ENCODE measurements at places on chromosomes 11 and 22. TPM values are rescaled to one million over a fixed set of nuclear protein-coding genes. Genes with fewer than 3 reads are reported as not detected.
A peak's percentile ranks its signal among the peaks of the same experiment; 100 is the strongest.

DNA sequence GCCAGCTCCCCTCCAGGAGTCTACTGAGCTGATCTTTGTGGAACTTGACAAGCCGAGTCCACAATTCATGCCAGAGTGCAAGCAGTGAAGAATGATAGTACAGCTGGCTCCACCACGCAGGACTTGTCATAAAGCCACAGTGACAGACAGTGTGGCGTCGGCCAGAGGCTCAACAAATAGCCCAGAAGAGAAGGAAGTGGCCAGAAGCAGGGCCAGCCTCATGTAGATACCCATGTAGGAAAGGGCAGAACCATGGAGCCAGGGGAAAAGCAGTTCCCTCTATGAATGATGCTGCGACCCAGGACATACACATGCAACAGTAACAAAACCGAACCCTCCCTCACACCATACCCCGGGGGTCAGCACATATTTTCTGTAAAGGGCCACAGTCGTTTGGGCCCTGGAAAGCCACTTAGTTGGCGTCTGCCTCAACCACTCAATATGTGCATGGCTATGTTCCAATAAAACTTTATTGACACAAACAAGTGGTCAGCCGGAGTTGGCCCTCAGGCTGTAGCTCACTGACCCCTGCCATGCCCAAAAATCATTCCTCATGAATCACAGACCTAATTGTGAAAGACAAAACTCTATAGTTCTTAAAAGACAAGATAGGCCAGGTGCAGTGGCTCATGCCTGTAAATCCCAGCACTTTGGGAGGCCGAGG, 161.4 kb downstream of the BRD1 start:
- H3K27me3 ChIP-seq: peaks cover 31% of the 10 kb centered on the region
- no peaks in the 10 kb centered on the region for H3K36me3 ChIP-seq
- no peak overlapping the region for H3K27ac ChIP-seq

GRCh38 chr11:121367001-121367843, 74.7 kb downstream of the SC5D start:
- H3K36me3 ChIP-seq: no peaks in the 10 kb centered on the region
- H3K27me3 ChIP-seq: no peaks in the 10 kb centered on the region
- H3K4me1 ChIP-seq: peaks cover 14% of the 10 kb centered on the region
- H3K27ac ChIP-seq: no peak overlapping the region

DNA sequence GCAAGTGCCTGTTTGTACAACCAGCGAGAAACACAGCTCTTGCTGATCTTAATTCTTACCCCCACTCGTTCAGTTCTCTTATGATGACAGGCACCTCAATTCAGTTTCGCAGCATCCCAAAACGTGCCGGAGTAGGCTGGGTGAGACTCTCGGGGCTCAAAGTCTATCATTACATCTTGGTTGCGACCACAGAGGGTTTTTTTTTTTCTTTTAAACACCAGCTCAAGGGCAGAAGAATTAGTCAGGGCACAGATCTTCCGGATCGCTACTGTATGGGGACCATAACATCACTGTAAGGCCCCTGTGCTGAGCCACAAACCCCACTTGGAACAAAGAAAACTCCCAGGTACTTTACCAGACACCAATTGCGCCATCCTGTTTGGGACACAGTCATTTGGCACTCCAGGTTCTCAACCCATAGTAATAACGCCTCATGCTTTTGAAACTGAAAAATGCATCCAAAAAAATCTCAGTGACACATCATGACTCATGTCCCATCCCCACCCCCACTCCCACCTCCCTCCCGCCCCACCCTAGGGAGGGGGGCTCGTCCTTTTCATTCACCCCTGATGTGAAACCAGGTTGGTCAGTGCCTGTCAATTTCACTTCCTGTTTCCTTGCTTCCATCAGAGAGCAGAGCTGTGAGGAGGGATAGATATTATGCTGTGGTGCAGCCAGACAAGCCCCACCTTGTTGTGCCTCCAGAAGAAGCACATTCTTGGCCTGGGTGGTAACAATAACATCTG, 41.0 kb upstream of the CD5 start:
- H3K36me3 ChIP-seq: no peaks in the 10 kb centered on the region
- DNase-seq: no peak
- no peak overlapping the region for H3K27ac ChIP-seq
- no peak overlapping the region for H3K4me3 ChIP-seq
- H3K27me3 ChIP-seq: no peaks in the 10 kb centered on the region

GRCh38 chr11:14107050-14107430, 144.5 kb downstream of the SPON1 start:
- no peak overlapping the region for H3K4me3 ChIP-seq
- H3K27ac ChIP-seq: peak overlapping the region; percentile 69
- peak; percentile 58 for DNase-seq
- H3K27me3 ChIP-seq: no peaks in the 10 kb centered on the region
- H3K36me3 ChIP-seq: no peaks in the 10 kb centered on the region

DNA sequence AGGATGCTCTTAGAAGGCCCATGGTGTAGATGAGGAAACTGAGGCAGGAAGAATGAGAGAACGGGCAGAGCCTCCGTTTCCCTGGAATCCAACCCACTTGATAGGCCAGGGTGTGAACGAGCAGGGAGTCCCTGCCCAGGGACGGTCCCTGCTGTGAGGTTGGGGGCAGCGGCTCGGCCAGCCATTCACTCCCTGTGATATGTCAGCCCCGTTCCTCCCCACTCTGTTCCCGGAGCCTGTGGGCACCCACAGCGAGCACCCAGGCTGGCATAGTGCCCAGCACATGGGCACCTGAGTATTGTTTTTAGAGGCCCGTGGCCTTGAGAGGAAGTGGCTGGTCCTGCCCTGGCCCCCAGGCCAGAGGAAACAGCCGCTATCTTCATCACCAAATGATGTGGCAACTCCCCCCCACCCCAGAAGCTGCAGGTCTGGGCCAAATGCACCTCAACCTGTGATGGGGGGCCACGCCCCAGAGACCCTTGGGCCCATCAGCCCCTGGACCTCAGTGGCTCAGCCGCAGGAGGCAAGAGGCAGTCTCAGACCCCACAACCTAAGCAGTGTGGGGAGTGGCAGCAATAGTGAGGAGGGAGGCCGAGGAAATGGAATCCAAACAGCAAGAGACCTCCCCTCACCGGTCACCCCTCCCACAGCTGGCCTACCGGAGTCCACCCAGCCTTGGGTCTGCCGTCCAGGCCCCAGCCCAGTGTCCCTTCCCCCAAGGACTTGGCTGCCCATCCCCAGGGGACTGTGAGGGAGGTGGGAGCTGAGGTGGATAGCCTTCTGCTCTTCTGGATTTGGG, 2.1 kb downstream of the ALDH3B1 start:
- H3K27me3 ChIP-seq: no peaks in the 10 kb centered on the region
- no peaks in the 10 kb centered on the region for H3K36me3 ChIP-seq
- H3K27ac ChIP-seq: no peak overlapping the region

GRCh38 chr22:26679003-26679629, 21.7 kb downstream of the MIAT start:
- DNase-seq: peak; percentile 84
- H3K27me3 ChIP-seq: no peaks in the 10 kb centered on the region
- no peaks in the 10 kb centered on the region for H3K36me3 ChIP-seq
- H3K27ac ChIP-seq: no peak overlapping the region
- H3K4me3 ChIP-seq: no peak overlapping the region

Gene NOX4
- 3.3 TPM for total RNA-seq

Gene GPR83
- 0.03 TPM for total RNA-seq

Gene NLRP10
- not detected for total RNA-seq

Gene FBXO3
- total RNA-seq: 40.2 TPM

Gene ACTN3
- total RNA-seq: 33.0 TPM
